CD4-positive, alpha-beta T cell treated with Interleukin-15 for 4 hours (primary cell): ENCODE measurements at places on chromosomes 7 and 10.

GRCh38 chr10:88332503-88333247, 250.4 kb downstream of the RNLS start:
- no peak for DNase-seq

DNA sequence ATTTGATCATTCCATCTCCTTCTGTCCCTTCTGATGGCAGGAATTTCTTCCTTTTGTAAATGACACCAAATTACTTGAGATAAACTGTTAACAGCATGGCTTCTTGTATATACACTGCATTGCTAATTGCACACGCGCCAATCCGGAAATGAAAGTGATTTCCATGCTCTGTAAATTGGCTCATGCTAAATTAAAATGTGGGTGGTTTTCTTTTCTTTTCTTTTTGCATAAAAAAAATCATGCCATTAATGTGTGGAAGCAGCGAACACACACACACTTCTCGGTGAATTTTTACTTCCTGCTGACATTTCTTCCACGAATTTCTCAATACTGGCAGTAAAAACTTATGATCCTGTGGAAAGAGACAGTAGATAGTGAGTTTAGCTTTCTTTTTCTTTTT, 123.1 kb upstream of the CCDC6 start:
- DNase-seq: no peak

GRCh38 chr10:110567201-110568054, at the start of gene SMC3:
Gene SMC3 (plus strand): TSS chr10:110567695. CDS start chr10:110567817, 122 bp downstream.
- DNase-seq: peak; percentile 92

GRCh38 chr10:110918643-110919348, at the start of gene BBIP1:
Gene BBIP1 (minus strand): TSS chr10:110919180. CDS start chr10:110918157, 1,023 bp downstream.
- DNase-seq: no peak

DNA sequence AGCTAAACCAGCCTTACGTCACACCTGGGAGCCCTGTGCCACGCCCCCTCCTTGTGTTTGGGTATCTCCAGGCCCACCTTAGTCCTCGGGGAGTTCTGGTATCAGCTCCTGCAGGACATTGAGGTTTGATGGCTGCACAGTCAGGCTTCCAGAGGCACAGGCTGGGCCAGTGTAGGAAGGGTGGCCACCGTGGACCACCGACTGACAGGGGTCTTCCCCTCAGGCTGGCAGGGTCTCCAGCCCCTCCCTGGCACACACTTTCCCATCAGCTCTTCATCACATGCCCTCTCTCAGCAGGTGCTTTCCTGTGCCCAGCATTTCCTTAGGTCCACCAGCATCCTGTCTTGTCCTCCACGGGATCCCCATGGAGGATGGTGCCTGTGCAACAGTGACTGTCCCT, 413.1 kb downstream of the TCERG1L start:
- no peak for DNase-seq
